ENCODE measurements at places on chromosomes 3 and 15. TPM values are rescaled to one million over a fixed set of nuclear protein-coding genes. Genes with fewer than 3 reads are reported as not detected.

PLCH1 gene
- 8.2 TPM for total RNA-seq

- DNase-seq, result no peak
These were observed 205.5 kb upstream of the TGFBR2 start for GRCh38 chr3:30400926-30401325.

C15orf62 gene
- 0.32 TPM for total RNA-seq

DUOXA2 gene
- total RNA-seq, result 10.0 TPM
